ENCODE measurements at places on chromosomes 2 and 18.
A peak's percentile ranks its signal among the peaks of the same experiment; 100 is the strongest.

DNA sequence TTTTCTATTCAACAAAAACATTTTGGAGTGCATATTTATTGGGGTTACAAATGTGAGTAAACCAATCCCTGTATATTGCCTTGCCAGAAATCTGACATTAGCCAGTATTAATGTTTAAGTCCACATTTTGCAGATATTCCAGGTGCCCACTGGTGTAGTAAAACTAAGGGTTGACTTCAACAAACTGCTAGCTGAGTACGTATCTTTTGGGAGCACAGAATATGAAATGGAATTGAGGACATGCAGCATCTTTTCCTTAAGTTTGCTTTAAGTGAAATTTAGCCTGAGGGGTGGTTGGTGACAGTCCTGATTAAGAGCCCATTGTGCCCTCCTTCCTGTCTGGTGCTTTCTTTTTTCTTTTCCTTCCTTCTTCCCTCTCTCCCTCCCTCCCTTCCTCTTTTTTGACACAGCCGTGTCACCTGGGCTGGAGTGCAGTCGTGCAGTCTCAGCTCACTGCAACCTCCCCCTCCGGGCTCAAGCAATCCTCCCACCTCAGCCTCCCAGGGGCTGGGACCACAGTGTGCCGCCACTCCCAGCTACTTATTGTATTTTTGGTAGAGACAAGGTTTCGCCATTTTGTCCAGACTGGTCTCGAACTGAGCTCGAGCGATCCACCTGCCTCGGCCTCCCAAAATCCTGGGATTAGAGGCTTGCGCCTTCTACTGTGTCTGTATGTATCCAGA is 1.6 kb downstream of the NUP35 start:
- DNase-seq: no peak

- no peak for DNase-seq
Observed at GRCh38 chr2:24993406-24994145, 21.8 kb upstream of the DNAJC27 start.

- no peak for DNase-seq
Observed at GRCh38 chr2:7719876-7720275, 802.7 kb downstream of the RNF144A start.

DNA sequence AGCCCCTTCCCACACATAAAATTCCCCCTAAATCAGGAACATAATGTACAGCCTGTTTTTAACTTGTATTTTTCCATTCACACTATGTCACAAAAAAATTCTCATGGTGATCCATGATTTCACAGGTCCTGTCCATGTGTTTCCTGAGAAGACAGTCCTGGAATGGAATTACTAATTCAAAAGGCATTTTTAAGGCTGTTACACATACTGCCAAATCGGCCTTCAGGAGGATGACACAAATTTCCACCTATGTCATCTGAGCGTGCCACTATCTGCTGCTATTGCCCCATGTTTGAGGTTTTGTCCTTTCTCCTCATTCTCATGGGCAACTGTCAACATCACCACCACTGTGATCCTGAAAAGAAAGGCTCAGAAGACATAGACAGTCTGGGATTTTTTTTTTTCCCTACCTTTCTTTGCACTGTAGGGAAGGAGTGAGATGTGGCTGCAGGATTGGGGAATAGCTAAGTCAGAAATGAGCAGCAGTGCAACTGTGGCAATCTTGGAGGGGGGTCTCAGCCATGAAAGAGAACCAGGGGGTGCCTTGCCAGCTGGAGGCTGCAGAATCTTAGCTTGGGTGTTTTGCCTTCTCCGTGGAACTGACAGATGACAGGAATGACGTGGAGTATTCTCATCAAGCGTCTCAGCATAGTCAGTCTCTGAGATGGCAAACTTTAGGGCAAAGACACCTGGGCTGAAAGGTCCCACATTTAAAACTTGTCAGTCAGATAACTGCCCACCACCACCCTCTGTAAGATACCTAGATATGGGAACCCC is 73.4 kb downstream of the MARCHF4 start:
- DNase-seq: no peak

DNA sequence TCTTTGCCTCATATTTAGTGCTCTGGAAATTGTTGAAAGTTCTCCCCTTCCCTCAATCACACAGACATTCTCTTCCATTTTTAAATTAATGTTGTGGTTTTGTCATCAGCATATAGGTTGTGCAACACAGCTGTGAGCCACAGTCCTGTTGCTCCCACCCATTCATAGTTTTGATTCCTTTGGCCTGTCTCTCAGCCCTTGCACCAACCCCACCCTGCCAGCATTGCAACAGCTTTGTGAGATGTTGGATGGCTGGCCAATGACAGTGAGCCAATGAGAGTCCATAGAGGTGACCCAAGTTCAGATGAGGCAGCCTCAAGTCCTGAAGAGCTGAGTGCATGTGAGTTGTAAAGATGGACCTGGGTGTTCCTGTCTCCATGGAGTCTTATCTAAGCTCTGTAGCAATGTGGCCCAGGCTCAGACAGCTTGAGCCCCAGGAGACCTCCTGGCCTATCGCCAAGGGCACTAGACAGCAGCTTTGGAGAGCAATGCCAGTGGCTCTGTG is 775.5 kb downstream of the RNF144A start:
- no peak for DNase-seq

- no peak for DNase-seq
Observed at GRCh38 chr2:42170619-42171395, 1.7 kb downstream of the EML4 start.

DNA sequence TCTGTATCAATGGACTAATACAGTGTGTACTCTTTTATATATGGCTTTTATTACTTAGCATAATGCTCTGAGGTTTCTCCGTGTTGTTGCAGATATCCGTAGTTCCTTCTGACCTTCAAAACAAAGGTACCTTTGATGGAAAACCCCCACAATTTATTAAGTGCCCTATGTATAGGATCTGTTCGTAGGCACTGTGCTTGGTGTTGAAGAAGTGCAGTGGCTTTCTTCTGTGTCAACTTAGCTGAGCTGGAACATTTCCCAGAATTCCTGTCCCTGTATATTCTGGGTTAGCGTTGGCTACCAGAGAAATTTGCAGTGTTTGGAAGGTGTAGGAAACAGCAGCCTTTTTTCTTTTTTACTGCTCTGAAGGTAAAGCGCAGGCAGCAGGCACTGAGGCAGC is 56.3 kb upstream of the MSH2 start:
- no peak for DNase-seq

DNA sequence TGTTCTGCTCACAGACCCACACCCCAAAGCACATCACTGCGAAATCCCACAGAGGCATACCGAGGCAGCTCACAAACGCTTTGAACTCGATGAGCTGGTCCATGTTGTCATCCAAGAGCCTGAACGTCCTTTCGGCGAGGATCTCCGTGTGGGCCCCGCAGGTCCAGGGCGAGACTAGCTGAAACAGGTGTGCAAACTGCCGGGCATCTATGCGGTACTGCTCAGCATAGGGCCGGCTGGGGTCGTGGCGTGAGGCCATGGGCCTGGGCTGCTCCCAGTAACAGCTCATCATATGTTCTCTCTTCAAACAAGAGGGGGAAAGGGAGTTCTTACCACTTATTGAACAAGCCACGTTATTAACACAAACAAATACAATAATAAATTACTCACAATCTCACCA is 20.1 kb downstream of the RPL31 start:
- no peak for DNase-seq

GRCh38 chr2:191230174-191230573 is 15.0 kb upstream of the MYO1B start:
- no peak for DNase-seq

DNA sequence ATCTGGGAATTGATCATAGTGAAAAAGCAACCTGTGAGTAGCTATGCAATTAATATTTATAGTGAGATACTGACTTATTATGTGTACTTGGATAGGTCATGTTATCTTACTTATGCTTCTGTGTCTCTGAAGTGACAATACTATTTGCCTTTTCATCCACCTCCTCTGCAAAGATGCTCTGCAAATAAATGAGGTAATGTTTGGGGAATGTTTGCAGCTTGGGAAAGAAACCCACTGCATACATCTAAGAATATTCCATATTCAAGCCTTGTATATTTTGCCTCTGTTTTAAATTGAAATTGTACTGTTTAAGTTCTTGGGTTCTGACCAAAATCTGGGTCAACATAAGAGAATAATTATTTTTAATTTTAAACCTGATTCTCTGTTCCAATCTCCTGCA is 217.4 kb upstream of the DTNA start:
- no peak for DNase-seq

DNA sequence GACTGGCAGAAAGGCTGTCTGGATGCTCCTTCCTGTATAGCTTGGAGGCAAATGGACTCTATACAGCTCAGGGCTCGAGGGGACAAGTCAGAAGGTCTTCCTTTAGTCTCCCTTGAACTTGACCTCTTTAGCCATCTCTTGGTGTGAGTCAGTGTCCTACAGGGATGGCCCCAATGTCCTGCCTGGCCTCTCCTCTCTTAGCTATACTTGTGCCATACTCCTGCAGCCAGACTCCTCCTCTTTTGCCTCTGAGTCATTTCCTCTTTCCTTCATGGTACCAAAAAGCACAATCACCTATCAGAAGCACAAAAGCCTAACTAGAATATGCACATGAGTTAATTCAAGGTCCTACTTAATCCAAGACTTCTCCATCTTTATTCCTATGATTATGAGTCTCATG is 112.7 kb downstream of the XRCC5 start:
- no peak for DNase-seq

- DNase-seq: no peak
Observed at GRCh38 chr2:17442334-17442733, 75.9 kb downstream of the RAD51AP2 start.

- DNase-seq: no peak
Observed at GRCh38 chr2:27591745-27592144, 8.9 kb downstream of the ZNF512 start.

DNA sequence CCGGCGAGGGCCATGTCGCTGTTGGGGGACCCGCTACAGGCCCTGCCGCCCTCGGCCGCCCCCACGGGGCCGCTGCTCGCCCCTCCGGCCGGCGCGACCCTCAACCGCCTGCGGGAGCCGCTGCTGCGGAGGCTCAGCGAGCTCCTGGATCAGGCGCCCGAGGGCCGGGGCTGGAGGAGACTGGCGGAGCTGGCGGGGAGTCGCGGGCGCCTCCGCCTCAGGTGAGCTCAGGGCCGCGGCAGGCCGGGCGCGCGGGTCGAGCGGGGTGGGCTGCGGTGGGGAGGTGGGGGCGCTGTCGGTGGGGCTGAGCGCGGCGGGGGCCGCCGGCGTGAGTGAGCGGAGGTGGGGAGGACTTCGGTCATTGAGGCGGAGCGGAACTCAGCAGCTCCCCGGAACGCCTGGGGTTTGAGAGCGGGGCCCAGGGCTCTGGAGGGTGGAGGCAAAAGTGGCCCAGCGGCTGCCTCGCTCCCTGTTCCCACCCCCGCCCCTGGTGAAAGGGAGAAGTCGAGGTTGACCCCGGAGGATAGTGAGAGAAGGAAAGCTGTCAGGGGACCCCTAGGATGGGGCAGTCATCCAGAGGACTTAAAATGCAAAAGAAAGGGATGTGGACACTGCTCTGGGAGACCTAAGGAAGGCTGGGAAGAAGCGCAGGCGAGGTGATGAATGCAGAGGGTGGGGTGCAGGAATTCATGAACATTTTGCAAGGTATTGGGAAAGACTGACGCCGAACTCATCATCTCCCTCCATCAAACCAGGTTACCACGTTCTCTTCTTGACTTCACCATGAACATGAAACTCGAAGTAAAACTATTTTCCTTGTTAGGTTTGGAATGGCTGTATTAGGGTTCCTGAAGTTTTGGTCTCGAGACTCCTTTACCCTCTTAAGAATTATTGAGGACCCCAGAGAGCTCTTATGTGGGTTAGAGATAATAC is 633 bp downstream of the MALT1 start:
- DNase-seq: no peak

DNA sequence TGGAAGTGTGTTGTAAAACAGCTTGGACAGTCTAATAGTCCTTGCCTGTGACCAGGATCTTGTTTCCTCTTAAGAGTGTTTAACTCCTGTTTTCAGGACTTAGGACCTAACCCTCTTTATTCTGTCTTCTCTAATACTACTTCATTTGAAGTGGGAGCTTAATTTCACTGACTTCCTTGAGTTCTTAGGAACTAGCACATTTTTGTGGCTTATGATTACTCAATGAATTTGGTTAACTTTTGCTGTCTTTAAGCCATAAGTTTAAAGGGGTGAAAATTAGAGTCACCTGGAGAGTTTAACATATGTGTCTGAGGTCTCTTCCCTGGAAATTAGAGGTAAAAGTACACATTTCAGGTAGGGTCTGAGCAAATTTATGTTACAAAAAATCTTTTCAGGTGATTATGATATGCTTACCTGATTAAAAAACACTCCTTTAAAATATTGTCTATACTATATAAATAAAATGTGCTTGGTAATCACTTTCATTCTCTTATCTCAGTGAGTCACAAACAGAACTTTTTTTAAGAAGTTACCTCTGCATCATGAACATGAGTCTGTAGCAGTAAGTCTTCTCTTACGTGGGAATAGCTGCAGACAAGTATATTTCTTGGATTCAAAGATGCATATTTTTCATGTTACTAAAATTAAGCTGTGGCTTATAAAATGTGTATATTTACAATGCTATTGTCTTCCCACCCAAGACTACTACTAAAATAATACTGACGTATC is 52.7 kb downstream of the ATP9B start:
- no peak for DNase-seq

DNA sequence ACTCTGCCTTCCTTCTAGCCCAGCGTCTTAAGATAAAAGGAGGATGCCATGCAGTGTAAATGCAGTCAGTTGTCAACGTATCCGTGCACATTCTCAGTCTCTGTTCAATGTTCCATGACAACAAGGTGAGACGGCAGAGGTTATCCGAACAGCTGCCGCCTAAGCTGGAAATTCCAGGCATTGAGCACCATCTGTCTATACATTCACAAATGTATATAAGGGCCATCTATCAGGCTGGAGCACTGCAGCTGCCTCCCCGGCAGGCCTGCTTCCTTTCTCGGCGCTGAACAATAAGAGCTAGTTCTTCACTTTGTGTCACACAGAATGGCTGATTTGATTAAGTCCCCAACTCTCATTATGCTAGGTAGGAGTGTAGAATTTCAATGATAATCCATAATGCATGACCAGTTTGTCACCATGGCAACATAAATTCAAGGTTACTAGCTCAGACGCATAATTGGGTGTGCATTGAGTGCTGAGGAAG is 282.2 kb upstream of the SOX11 start:
- DNase-seq: no peak

- no peak for DNase-seq
Observed at GRCh38 chr2:1742301-1742680, 2.0 kb downstream of the PXDN start.

GRCh38 chr2:137000811-137001210 is 235.5 kb downstream of the THSD7B start:
- DNase-seq: no peak

GRCh38 chr18:44048846-44049245 is 631.8 kb upstream of the SETBP1 start:
- DNase-seq: no peak

- no peak for DNase-seq
Observed at GRCh38 chr2:218168635-218169462, 2.1 kb upstream of the CXCR1 start.

GRCh38 chr18:72544092-72544886 is at the start of gene CBLN2:
TSS of gene CBLN2 (minus strand) at chr18:72544342. CDS start at chr18:72542160, 2,182 bp downstream.
- peak; percentile 40 for DNase-seq

- no peak for DNase-seq
Observed at GRCh38 chr2:451495-451894, 163.6 kb upstream of the ALKAL2 start.

- DNase-seq: no peak
Observed at GRCh38 chr2:144136297-144137010, 383.5 kb downstream of the ZEB2 start.
